ENCODE measurements at places on chromosomes 13 and 19. TPM values are rescaled to one million over a fixed set of nuclear protein-coding genes. Genes with fewer than 3 reads are reported as not detected.

The SYCN gene
- not detected for total RNA-seq

The CEACAM5 gene
- total RNA-seq, result not detected

The APOE gene
- 235 TPM for total RNA-seq

The FGF22 gene
- 0.88 TPM for total RNA-seq

The SIGLEC12 gene
- total RNA-seq, result 0.12 TPM

The CASP14 gene
- total RNA-seq, result 0.12 TPM

The SPRY2 gene
- total RNA-seq, result 46.9 TPM

The SIGLECL1 gene
- total RNA-seq, result not detected

The SIGLEC7 gene
- total RNA-seq, result 1.5 TPM

The SELENOV gene
- 4.7 TPM for total RNA-seq

The AP2S1 gene
- total RNA-seq, result 80.9 TPM

The CDC42EP5 gene
- total RNA-seq, result 35.3 TPM

The ZNF772 gene
- total RNA-seq, result 32.7 TPM

The CNN1 gene
- total RNA-seq, result 8.5 TPM

The CRX gene
- total RNA-seq, result not detected

The MADCAM1 gene
- total RNA-seq, result 3.6 TPM
